ENCODE measurements at places on chromosomes 7 and 10. TPM values are rescaled to one million over a fixed set of nuclear protein-coding genes. Genes with fewer than 3 reads are reported as not detected.

The PRRT4 gene
- total RNA-seq = 0.14 TPM

GRCh38 chr10:13365243-13365642 is 17.1 kb upstream of the SEPHS1 start:
- no peaks in the 10 kb centered on the region for H3K4me1 ChIP-seq
- no peak overlapping the region for H3K4me3 ChIP-seq
- DNase-seq = no peak
- H3K27me3 ChIP-seq = peaks cover 2% of the 10 kb centered on the region
- H3K36me3 ChIP-seq = no peaks in the 10 kb centered on the region
- H3K27ac ChIP-seq = no peak overlapping the region

DNA sequence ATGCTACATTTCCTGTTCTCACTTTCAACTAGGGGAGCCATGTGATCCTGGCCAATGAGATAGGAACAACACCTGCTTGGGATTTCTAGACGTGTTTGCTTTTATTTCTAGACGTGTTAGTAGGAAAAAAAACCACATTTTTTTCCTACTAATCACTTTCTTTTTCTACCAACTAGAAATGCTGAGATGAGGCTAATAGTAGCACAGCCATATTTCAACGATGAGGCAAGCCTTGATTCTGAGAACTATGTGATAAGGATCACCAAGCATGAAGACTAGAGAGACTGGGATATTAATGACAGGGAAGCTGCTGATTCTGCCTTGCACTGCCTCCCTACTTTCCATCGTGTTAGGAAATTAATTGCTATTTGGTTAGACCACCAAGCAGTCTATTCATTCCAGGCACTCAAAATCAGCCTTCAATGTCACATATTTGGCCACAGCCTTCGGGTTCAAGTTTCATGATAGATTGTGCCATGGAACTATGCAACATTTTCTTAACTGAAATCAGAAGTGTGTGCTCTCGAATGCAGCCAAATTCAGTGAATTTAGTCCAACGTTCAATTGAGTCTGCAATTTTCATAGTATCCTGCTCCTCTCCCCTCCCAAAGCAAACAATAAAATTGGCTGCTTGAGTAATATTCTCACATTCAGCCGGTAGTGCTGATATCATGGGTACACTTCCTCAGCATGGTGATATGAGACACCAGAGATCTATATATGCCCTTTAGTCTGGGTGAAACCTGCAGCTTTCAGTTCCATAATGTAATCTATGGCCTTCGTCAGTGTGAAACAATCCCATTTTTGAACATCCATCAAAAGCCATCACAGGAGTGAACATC is 98.1 kb downstream of the GPR37 start:
- no peak for DNase-seq
- H3K4me3 ChIP-seq = no peak overlapping the region
- H3K4me1 ChIP-seq = no peaks in the 10 kb centered on the region
- H3K36me3 ChIP-seq = no peaks in the 10 kb centered on the region
- H3K27ac ChIP-seq = no peak overlapping the region
- no peaks in the 10 kb centered on the region for H3K27me3 ChIP-seq

DNA sequence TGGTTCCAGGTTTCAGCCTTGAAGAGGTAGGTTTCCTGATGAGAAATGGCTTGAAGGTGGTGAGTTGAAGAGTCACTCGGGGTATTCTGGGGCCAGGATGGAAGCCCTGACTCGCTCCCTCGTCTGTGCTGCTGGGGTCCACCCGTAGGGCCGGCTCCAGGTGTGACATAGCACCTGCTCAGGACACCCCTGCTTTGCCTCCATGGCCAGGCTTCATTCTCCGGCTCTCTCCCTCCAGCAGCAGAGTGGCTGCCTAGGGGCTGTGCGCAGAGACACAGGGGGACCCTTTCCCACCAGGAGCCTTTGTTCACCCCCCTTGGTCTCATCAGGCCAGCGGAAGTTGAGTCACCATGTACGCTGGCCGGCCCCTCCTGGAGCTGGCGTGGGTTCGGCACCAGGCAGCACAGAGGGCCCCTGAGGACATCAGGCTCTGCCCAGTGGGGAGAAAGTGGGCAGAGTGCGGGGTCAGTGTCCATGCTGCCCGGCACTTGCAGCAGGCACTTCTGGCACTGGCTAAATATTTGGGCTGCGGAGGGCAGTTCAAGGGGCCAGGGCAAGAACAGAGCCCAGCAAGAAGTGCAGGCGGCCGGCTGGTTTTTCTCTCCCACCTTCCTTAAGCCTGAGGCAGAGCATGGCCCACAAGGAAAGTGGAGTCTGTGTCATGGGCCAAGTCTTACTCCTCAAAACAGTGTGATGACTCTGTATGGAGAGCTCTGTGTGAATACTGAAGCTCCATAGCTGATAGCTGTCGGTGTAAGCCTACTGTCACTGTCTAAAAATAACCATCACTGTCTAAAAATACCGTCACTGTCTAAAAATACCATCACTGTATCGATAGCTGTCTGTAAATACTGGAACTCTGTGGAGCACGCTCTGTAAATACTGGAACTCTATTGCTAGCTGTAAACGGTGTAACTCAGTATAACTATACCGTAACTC is 3.7 kb upstream of the PRKAR1B start:
- no peaks in the 10 kb centered on the region for H3K27me3 ChIP-seq
- H3K4me3 ChIP-seq = no peak overlapping the region
- DNase-seq = no peak

DNA sequence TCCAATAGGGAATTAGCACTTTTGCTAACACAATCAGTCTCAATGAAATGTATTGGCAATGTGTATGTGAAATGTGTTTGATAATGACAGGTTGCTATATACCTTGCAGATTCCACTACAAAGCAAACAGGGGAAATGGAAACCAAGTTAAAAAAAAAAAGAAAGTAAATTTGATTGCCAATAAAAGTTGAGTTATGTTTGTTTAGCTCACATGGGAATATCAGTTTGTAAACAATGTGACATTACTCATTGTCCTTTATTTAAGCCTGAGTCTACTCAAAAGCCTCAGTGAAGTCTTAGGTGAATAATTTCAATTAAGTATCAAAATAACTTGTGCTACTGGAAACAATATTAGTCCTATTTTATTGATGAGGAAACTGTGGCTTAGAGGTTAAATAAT is 285.2 kb downstream of the CACNA2D1 start:
- no peaks in the 10 kb centered on the region for H3K27me3 ChIP-seq
- no peak overlapping the region for H3K27ac ChIP-seq
- no peaks in the 10 kb centered on the region for H3K4me1 ChIP-seq

DNA sequence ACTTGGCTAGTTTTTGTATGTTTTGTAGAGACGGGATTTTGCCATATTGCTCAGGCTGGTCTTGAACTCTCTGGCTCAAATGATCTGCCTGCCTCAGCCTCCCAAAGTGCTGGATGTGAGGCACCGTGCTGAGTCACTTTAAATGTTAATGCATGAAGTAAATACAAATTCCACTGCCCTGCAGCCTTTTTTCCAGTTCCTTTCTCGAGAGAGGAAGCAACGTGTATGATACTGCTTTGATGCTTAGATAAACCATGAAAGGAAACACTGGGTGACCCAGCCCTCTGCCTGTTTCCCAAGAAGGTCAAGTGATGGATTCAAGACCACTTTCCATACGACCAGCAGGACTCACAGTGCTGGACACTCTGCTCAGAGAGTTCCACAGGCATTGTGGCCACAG is 11.3 kb upstream of the MRPS24 start:
- no peaks in the 10 kb centered on the region for H3K27me3 ChIP-seq
- no peak overlapping the region for H3K27ac ChIP-seq
- no peaks in the 10 kb centered on the region for H3K4me1 ChIP-seq
- DNase-seq = no peak
- H3K4me3 ChIP-seq = no peak overlapping the region

DNA sequence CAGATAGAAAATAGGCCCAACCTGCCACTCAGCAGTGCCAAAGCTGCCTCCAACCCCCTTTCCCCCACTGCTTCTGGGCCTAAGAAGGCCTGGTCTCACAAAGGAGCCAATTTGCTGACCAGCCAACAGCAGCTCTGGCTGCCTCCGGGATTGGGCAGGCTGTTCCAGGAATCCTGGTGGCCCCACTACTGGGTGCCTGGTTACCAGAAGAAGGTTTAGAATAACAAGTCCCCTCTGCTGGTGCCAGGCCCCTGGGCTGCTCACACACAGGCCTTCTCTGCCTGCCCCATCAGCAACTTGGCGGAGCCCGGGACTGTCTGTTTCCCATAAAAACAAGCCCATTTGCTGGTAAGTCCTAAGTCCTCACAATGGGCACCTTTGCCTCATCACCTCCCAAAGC is 1.2 kb downstream of the PHKG1 start:
- DNase-seq = no peak
- H3K27ac ChIP-seq = no peak overlapping the region
- no peak overlapping the region for H3K4me3 ChIP-seq
- H3K4me1 ChIP-seq = peaks cover 2% of the 10 kb centered on the region
- H3K36me3 ChIP-seq = peaks cover 5% of the 10 kb centered on the region
- no peaks in the 10 kb centered on the region for H3K27me3 ChIP-seq

GRCh38 chr7:55539380-55539779 is 32.9 kb downstream of the VOPP1 start:
- no peaks in the 10 kb centered on the region for H3K27me3 ChIP-seq
- H3K4me3 ChIP-seq = no peak overlapping the region
- no peak for DNase-seq

All from activated CD4-positive, alpha-beta T cell treated with anti-CD3 and anti-CD28 coated beads, Interleukin-2, amount 10 ng/mL, durations not matched to agents 24 days and 14 days (primary cell).